Motor neuron (in vitro differentiated cells): ENCODE measurements at places on chromosomes 1 and 21.

DNA sequence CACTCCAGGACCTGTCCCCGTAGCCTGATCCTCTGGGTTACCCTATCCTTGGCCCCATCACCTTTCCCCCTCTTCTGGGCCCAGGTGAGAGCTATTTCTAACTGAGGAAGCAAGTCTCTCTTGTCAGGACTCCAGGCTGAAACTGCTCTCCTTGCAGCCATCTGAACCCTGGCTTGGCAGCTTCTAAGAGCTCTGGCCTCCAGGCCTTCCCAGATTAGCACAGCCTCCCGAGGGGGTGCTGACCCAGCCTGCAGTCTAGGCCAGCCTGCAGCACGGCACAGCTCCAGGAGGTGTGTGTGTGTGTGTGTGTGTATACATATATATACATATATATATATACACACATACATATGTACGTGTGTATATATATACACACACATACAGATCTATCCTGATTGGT lies 17.4 kb downstream of the CACNA1S start:
- ATAC-seq = no peak

- ATAC-seq = no peak
These were observed 93.9 kb downstream of the SLC30A10 start for GRCh38 chr1:219834314-219834917.

DNA sequence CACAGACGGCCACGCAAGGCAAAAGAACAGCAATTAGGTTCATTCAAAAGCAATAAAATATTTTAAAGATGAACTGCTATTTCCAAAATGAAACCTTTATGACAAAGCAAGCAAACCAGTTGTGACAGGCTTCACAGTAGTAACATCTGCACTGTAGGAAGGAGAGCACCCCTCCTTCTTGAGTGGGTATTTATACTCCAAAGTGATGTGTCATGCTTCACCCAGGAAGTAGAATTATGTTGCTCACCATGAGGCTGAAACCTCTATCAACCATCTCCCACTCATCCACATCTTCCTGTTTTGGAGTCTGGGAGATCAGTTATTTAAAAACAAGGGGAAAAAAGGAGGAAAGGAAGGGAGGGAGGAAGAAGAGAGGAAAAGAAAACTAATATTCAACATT lies 885 bp downstream of the OR2T10 start:
- no peak for ATAC-seq

DNA sequence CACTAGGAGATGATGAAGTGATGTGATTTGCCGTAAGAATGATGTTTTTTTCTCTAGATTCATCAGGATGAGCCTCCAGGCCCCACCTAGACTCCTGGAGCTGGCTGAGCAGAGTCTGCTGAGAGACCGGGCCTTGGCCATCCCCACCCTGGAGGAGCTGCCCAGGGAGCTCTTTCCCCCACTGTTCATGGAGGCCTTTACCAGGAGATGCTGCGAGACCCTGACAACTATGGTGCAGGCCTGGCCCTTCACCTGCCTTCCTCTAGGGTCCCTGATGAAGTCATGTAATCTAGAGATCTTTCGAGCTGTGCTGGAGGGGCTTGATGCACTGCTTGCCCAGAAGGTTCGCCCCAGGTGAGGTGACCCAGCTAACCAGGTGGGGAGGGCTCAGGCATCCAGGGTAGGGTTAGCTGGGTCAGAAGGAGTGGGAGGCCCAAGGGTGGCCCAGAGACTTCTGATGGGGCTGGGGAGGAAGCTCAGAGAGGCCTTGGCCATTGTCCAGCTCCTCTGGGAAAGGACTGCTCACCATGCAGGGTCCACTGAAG lies 1.3 kb downstream of the PRAMEF12 start:
- ATAC-seq = no peak

- ATAC-seq = no peak
These were observed 50.2 kb downstream of the ZNF678 start for GRCh38 chr1:227613526-227613925.
